ENCODE measurements at places on chromosomes 2 and 18.

DNA sequence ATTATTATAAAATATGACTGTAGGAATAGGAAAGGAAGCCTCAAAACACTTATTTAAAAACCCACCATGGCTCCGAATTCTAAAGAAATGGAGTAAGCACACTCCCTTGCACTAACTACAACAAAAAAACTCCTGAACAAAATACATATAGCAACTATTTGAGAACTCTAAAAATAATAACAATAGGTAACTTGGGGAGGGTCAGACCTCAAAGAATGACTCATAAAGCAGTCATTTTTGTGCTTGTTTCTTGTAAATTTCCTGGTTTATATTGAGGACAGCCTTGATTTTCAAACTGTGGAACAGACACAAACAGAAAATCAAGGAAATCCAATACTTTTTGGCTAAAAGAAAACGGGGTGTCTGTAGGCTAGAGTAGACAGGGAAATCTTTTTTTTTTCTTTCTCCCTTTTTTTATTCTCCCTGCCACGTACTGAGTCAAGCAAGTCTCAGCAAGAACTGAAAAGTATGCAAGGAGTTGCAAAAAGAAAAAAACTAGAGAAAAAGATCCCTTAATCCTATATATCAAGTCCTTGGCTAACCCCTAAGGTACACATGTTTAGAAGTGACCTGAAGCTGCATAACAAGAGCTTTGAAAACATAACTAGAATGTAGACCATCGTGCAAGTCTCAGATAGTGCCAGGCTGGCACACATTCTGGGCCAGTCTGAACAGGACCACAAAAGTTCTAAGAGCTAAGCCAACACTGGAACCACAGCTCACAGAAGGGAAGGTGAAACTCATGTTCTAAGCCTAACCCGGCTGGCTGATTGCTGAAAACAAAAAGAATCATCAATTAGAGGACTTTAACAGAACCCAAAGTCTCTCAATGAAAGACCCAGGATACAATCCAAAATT lies 403.1 kb upstream of the LYPD1 start:
- DNase-seq: no peak

DNA sequence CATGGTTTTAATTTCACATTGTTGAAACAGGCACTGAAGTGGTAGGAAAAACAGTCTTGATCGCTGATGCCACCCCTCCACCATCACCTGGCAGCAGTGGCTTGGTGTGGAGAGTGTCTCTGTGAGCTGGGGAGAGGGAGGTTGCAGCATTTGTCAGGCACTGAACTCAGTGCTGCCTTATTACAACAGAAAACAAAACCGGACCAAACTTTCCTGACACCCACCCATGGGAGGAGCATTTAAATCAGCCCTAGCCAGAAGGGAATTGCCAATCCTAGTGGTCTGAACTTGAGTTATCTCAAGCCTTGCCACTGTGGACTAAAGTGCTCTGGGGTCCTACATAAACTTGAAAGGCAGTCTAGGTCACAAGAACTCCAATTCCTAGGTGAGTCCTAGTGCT lies 103.0 kb upstream of the LGALSL start:
- DNase-seq: no peak

- DNase-seq: no peak
Observed at GRCh38 chr2:181239201-181239799, 217.9 kb upstream of the ITGA4 start.

DNA sequence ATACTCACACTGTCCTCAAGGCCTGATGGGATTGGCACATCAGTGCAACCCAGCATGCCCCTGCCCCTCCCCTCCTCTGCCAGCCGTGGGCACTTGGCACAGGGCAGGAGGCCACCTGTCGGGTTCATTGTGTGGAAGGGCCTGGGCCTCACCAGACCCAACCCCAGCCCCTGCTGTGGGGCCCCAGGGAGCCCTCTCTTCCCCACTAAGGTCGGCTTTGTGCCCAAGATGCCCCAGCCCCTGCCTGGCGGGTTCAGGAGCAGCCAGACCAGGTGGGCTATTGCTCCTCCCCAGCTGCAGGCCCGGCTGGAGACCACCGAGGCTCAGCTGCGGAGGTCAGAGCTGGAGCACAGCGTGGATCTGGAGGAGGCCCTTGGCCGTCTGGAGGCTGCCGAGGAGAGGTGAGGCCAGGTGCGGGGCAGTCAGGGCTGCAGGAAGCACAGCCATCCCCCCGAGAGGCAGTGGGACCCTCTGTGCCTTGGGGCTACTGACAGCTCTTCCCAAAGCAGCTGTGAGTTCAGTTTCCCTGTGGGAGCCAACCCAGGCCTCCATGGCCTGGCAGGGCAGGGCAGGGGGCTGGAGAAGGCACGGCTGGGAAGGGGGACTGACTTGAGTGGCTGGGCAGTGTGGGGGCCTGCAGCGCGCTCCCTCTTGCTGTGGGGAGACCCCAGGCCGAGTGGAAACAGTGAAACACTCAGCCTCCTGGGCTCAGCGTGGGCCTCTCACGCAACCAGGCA lies 16.3 kb downstream of the CROCC2 start:
- no peak for DNase-seq

- DNase-seq: peak; percentile 59
Observed at GRCh38 chr2:8298783-8299182, 383.1 kb upstream of the ID2 start.

DNA sequence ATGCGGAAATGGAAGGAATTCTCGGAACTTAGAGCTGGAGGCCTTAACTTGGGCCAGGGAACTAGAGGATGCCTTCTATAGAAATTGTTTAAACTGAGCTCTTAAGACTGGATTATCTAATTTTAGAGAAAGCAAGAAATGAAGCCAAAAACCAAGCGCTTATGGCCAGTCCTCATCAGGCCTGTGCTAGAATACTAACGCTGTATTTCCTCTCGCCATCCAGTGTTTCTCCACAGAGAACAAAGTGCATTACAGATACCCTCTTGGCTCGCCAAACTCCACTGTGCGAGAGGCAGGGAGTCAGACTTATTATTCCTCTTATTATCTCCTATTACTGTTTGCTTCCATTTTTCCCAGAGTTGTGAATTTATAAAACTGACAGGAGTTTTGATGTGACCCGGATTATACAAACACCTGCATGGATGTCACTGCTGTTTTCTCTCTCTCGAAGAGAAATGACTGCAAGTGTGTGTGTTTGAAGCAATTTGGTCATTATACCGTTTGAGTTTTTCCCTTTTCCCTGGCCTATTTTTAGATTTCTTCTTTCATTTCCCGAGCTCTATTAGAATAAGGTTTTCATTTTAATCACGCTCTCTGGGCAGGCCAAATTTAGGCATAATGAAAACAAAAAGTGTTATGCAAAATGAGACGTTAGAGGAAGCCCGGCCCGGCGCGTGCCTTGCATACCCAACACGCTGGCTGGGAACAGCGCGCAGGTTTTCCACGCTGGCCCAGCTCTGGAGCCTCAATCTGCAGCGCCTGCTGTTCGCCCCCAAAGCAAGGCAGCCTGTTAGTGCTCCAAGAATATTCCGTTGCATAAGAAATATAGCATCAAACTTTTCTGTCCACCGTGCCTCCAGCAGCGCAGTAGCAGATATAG lies 103.3 kb downstream of the ALK start:
- DNase-seq: no peak

DNA sequence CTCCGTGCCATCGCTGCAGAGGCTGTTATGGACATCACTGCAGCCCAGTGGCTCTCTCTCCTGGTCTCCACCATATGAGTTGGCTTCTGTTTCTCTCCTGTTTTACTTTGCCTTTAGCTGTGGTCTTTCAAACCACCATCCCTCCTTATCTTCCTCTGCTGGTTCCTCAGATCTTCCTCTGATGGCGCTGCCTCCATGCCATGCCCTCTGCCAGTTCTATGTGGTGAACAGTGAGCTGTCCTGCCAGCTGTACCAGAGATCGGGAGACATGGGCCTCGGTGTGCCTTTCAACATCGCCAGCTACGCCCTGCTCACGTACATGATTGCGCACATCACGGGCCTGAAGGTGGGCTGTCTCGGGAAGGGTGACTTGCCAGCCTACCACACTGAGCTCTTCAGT lies 13.1 kb downstream of the TYMS start:
- DNase-seq: no peak

DNA sequence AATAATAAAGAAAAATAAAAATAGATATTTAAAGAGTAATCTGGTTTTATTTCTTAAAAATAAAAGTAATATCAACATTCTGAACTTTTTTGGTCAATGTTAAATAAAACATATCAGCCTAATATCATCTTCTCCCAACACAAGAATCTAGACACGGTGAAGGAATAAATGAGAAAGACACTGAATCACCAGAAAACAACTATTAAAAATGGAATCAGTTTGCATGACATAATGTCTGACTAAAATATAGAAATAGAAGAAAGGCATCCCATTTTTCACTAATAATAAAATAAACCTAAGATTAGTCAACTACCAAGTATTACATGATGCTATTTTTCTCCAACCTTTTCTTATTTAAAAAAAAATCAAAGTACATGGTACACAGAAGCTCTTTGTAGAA lies 30.8 kb upstream of the TNFAIP6 start:
- DNase-seq: no peak

- DNase-seq: no peak
Observed at GRCh38 chr2:46175419-46175818, 121.8 kb upstream of the EPAS1 start.

- no peak for DNase-seq
Observed at GRCh38 chr2:45300026-45300750, 290.9 kb upstream of the SIX2 start.

DNA sequence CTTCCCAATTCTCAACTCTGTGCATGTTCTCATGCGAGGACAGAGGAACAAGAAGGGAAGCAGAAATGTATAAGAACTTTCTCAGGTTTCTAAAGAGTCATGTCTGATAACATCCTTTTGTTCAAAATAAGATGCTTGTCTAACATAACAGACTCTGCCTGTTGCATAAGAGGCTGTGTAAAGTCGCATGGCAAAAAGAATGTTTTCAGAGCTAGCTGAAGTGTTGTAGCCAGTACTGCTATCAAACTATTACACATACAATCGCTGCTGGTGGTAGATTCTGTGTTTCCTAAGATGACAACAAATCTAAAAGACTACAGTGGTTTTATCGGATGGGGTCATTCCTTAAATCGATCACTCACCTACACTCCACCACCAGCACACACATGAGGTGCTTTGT lies 487.5 kb downstream of the IRS1 start:
- no peak for DNase-seq

GRCh38 chr18:7452331-7452730 lies 114.8 kb upstream of the PTPRM start:
- peak; percentile 26 for DNase-seq

DNA sequence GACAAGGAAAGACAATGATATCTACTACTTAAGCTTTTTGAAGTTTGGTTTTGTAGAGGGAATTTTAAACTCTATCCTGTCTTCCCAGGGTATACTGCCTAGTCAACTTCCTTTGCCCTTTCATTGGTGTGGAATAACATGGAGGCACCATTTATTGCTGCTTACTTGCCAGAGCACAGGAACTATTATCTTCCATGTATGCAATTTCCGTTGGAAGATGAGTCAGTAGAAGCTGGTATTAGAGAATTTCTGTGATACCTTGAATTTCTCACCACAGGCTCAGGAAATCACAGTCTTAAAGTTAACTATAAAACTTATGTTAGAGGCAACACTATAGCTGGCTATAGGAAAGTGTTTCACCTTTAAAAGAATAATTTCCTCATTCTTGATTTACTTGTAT lies 40.9 kb upstream of the RGPD4 start:
- DNase-seq: no peak

- DNase-seq: no peak
Observed at GRCh38 chr18:12403601-12404506, 3.9 kb upstream of the PRELID3A start.

- no peak for DNase-seq
Observed at GRCh38 chr18:40897884-40898283, 1057.2 kb upstream of the PIK3C3 start.

DNA sequence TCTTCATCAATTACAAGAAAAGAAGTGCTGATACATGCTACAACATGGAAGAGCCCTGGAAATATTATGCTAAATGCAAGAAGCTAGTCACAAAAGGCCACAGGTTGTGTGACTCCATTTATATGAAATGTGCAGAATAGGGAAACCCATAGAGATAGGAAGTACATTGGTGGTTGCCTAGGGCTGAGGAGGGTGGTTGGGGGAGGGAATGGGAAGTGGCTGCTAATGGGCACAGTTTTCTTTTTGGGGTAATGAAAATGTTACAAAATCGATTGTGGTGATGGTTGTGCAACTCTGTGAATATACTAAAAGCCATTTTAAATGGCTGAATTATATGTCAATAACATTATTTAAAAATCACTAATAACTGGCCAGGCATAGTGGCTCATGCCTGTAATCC lies 24.3 kb upstream of the RESP18 start:
- DNase-seq: no peak

DNA sequence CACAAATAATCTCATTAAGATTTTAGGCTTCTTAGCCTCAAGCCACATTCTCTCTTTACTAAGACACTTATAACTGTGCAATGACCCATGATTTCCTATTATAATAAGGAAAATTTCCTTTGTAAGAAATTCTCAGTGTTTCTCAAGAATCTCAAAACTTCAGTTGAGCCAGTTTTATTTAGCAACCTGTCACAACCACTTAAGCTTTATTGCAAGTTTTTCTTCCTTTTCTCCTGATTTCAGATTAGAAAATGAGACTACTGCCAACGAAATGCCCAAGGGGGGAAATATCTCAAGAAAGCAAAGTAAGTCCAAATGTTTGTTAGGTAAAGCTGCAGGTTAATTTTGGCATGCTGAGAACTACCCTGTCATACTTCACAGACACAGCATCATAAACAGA lies 178.5 kb downstream of the THADA start:
- DNase-seq: no peak

GRCh38 chr2:215383652-215384279 lies 52.1 kb downstream of the FN1 start:
- DNase-seq: no peak

- DNase-seq: no peak
Observed at GRCh38 chr2:237627441-237628246, at the start of gene LRRFIP1. Gene LRRFIP1, plus strand, starts transcription at chr2:237627587. Its CDS starts 58 bp downstream, at chr2:237627645.

DNA sequence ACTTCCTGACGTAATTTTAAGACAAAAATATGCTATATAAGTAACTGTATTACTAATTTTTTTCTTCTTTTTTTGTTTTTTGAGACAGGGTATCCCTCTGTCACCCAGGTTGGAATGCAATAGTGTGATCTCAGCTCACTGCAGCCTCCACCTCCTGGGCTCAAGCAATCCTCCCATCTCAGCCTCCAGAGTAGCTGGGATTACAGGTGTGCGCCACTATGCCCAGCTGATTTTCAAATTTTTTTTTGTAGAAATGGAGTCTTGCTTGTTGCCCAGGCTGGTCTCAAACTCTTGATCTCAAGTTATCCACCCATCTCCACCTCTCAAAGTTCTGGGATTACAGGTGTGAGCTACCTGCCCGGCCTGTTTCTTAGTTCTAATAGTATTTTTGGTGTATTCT lies 29.7 kb downstream of the TCF23 start:
- DNase-seq: no peak

GRCh38 chr2:165198181-165198580 lies 5.7 kb downstream of the SCN3A start:
- DNase-seq: no peak

GRCh38 chr2:157258520-157259326 lies 1.2 kb downstream of the GALNT5 start:
- DNase-seq: no peak

GRCh38 chr2:45259138-45259537 lies 249.9 kb upstream of the SIX2 start:
- no peak for DNase-seq

All from germinal center (tissue), 1 donor.